Activated B cell treated with CpG ODN at 0.5 μM for 24 hours (primary cell): ENCODE measurements at places on chromosomes 4 and X.

GRCh38 chrX:40449396-40449795 lies 131.4 kb upstream of the ATP6AP2 start:
- H3K36me3 ChIP-seq = no peaks in the 10 kb centered on the region
- H3K4me1 ChIP-seq = no peaks in the 10 kb centered on the region
- H3K27ac ChIP-seq = no peak overlapping the region

DNA sequence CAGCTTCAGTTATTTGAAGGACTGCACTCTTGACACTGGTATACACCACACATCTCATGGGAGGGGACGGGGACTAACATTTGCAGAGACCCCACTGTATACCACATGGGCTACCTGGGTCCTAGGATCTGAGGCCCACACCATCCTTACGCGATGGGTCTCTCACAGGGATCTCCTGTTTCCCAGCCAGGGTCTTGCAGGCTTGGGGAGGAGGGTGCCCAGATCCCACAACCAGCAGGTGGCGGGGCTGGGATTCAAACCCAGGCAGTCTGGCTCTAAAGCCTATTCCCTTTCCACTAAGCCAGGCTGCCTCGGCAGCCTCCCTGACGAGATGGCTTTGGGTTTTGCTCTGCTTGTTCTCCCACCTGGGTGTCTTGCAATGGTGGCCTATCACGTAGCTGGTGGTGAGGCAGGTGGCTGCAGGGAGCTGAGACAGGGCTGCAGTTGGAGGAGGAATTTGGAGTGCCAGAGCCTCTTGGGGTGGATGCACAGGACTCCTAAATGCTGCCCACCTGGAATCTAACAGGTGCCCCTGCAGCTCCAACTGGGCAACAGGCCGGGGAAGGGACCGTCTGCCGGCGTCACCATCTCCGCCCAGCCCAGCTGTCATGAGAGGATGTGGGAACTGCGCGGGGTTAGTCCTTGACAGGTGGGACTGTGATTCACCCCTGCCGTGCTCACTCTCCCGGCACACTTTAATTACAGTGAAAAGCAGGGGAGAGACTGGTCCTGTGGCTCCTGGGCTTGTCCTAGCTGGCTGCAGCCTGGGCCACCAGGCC lies 110.7 kb downstream of the PSAPL1 start:
- no peaks in the 10 kb centered on the region for H3K36me3 ChIP-seq
- no peaks in the 10 kb centered on the region for H3K4me1 ChIP-seq
- H3K27me3 ChIP-seq = peaks cover 2% of the 10 kb centered on the region
- no peak overlapping the region for H3K27ac ChIP-seq

DNA sequence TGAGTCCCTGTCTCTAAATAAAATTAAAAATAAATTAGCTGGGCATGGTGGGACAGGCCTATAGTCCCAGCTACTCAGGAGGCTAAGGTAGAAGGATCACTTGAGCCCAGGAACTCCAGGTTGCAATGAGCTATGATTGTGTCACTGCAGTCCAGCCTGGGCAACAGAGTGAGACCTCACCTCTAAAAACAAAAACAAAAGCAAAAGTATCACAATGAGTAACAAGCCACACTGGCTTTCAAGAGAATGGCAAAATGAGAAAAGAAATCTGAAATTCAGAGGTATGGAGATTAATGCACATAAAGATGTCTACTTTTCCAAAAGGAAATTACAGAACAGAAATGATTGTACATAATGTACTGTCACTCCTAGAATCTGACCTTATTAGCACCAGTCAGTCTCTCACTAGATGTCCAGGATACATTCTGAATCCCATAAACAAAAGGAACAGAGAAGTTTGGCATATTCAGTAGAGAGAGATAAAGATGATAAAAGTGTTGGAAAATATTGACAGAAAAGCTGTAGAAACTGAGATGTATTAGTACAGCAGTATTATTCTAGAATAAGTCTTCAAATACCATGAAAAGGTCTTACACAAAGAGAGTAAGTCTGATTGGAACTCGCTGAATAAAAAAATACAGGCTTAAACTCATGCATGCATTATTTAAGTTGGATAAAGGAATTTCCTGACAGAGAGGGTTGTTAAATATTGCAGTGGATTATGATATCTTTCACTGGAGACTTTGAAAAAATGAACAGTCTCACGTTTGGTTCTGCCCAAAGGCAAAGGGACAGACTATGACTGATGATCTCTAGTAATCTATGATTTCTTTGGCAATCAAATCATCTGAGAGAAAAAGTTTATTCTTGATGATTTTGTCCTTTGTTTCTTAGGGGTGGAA lies 102.5 kb downstream of the SH3RF1 start:
- H3K4me3 ChIP-seq = no peak overlapping the region
- H3K36me3 ChIP-seq = no peaks in the 10 kb centered on the region
- no peaks in the 10 kb centered on the region for H3K27me3 ChIP-seq
- no peak for DNase-seq

DNA sequence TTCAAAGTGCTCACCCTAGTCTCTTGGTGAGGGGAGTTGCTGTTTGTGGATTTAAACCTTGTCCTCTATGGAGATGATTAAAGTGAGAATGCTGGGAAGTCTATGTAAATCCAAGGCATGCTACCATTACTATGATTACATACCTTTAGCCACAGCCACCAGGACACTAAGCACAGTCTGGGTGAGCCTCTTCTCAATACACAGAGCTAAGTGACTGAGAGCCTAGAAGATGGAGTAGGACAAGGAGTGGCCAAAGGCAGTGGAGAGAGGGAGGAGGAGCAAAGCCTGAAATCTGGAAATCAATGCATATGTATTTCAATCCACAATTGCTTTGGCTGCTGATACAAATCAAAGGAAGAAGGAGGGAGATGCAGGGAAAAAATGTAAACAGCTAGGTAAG lies 12.7 kb upstream of the TSPAN5 start:
- DNase-seq = no peak
- H3K4me1 ChIP-seq = peaks cover 6% of the 10 kb centered on the region
- no peaks in the 10 kb centered on the region for H3K36me3 ChIP-seq

DNA sequence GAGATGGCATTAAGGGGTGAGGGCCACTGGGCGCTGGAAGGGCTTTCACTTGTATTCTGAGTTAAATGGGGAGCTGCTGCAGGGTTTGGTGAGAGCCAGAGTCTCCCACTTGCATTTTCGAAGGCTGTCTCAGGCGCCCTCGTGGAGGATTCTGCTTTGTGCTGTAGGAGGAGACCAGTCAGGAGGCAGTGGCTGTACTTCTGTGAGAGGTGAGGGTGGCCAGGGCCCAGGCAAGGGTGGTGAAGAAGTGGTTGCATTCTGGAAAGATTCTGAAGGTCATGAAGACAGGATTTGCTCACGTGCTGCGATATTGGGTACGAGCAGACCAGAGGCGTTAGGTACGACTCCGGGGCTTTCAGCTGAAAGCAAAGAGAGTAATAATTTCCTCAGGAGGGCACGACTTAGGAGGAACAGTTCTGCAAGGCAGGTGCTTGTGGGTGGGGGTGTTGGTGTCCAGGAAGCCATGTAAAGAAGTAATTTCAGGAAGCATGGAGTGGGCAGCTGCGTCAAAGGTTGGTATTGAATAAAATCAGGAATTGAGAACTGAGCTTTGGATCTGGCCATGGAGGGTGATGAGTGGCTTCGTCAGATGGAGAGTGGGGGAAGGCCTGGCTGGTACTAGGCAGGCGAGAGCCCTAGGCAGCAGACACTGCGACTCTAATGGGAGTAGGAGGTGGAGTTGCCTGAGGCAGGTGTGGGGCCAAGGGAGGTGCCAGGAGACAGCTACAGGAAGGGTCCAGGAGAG lies 18.2 kb downstream of the PIGG start:
- no peak overlapping the region for H3K4me3 ChIP-seq
- no peak for DNase-seq
- no peaks in the 10 kb centered on the region for H3K27me3 ChIP-seq
- H3K27ac ChIP-seq = no peak overlapping the region
- no peaks in the 10 kb centered on the region for H3K4me1 ChIP-seq

GRCh38 chr4:183399126-183399522 lies 45.3 kb upstream of the CDKN2AIP start:
- H3K27me3 ChIP-seq = peaks cover 7% of the 10 kb centered on the region
- peaks cover 25% of the 10 kb centered on the region for H3K4me1 ChIP-seq

- DNase-seq = no peak
- no peak overlapping the region for H3K4me3 ChIP-seq
- H3K4me1 ChIP-seq = no peaks in the 10 kb centered on the region
Measured at GRCh38 chr4:35690271-35690670, 554.0 kb downstream of the ARAP2 start.

DNA sequence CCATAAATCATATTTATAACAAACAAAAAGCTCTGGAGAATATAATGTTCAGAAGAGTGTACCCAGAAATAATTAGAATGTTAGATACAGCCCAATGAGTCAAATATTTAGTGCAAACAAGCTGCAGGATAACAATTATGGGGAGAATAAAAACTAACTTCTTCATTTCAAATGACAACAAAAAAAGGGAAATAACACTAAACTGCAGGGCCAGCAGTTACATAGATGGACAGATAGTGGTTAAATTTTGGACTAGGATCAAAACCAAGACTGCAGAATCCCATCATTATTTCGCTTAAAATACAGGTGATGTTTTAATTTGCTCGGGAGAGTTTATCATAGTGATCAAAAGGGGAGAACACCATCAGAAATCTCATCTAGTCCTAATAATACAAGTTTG lies 617 bp upstream of the GPR34 start:
- H3K27me3 ChIP-seq = no peaks in the 10 kb centered on the region
- H3K27ac ChIP-seq = no peak overlapping the region
- H3K4me3 ChIP-seq = no peak overlapping the region
- DNase-seq = no peak

DNA sequence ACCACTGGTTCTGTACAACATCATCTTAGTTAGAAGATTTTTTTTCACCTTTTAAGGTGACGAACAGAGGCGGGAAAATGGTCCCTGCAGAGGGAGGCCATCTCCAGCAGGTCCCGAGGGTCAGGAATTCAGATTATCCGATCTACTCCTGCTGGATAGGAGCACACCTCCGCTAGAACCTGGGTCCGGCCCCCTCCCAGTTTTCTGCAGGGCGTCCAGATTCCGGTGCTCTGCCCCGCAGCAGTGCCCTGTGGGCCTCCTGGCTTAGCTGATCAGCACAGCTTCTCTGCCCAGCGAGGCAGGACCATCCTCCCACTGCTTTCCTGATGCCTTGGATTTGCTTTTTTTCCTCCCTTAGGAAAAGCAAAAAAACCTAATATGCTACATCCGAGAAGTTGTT lies 2.3 kb downstream of the TBL1X start:
- peaks cover 18% of the 10 kb centered on the region for H3K36me3 ChIP-seq
- peaks cover 45% of the 10 kb centered on the region for H3K4me1 ChIP-seq
- no peaks in the 10 kb centered on the region for H3K27me3 ChIP-seq
- H3K4me3 ChIP-seq = no peak overlapping the region

DNA sequence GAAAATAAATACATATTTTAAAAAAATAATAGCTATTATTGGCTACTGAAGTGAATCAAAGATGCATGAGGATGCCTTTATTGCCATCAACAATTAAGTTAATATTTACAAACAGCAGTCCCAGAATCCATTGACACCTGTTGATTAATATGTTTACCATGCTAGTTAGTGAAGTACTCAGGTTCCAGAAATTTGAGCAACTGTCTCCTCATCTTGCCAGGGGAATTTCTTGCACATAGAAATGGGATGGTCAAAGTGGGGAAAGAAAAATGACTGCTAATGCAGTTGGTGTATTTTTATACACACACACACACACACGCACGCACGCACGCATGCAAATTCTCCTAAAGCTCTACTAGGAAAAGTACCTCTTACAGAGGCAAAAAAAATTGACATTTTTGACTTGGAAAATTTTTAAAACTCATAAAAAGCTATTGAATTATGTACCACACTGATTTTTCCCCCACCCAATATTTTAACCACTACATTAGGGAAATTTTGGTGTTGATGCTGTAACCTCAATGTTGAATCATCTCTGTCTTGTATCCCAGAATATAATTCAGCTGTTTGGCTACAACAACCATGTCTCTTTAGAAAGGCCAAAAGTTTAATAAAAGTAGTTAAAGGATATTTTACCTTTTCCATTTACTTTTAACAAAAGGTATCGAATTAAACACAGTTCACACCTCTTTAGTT lies 105.3 kb upstream of the TMEM150C start:
- H3K4me1 ChIP-seq = no peaks in the 10 kb centered on the region
- no peak overlapping the region for H3K27ac ChIP-seq
- no peak for DNase-seq
- H3K36me3 ChIP-seq = no peaks in the 10 kb centered on the region
- H3K4me3 ChIP-seq = no peak overlapping the region

DNA sequence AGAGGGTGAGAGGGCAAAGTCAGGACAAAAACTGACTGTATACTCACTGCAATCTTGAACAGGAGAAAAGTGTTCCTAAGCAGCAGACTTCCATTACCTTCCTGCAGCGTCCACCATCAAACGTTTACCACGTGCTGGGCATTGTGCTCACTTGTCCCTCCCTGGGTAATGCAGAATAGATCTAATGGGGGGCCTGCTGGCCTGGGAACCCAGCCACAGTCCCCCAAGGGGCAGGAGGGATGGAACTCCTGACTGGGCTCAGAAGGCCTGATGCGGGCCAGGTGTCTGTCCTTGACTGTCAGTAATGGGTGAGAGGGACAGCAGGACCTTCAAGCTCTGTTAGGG lies 37.6 kb upstream of the FAM156A start:
- H3K4me3 ChIP-seq = peak overlapping the region; percentile 97
- peaks cover 20% of the 10 kb centered on the region for H3K4me1 ChIP-seq
- peak overlapping the region; percentile 99 for H3K27ac ChIP-seq
- H3K36me3 ChIP-seq = peaks cover 3% of the 10 kb centered on the region
- H3K27me3 ChIP-seq = no peaks in the 10 kb centered on the region

DNA sequence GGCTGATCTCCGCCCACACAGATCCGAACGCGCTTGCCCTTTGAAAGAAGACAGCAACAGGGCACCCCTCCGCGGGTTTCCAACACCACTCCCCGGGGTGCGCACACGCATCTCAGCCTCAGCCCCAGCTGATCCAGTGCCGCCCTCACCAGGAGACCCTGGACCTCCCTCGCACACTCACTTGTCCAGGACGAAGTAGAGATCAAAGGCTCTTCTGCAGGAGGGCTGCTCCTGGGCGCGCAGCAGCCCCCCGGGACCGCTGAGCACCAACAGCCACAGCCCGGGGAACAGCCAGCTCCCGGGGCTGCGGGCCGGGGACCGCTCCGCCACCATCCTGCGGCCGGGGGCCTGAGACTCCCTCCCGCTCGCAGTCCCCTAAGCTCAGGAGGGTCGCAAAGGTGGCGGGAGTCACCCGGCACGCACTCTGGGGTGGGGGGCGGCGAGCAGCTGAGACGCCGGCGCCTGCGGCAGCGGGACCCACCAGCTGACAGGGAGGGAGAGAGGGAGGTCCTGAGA lies 743 bp downstream of the ANTXR2 start:
- peaks cover 29% of the 10 kb centered on the region for H3K36me3 ChIP-seq
- peak; percentile 62 for DNase-seq
- H3K27me3 ChIP-seq = no peaks in the 10 kb centered on the region
- H3K4me1 ChIP-seq = peaks cover 52% of the 10 kb centered on the region

DNA sequence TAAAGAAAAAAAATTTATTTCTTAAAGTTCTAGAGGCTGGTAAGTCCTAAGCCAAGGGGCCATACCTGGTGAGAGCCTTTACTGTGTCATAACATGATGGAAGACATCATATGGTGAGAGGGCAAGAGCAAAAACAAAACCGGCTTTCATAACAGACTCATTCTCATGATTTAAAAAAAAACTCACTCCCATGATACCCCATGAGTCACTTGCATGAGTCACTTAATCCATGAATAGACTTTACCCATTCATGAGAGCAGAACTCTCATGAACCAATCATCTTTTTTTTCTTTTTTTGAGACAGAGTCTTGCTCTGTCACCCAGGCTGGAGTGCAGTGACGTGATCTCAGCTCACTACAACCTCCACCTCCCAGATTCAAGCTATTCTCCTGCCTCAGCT lies 369.7 kb upstream of the DIAPH2 start:
- no peak overlapping the region for H3K27ac ChIP-seq
- no peak for DNase-seq
- no peaks in the 10 kb centered on the region for H3K27me3 ChIP-seq
- H3K4me1 ChIP-seq = no peaks in the 10 kb centered on the region

GRCh38 chr4:102560571-102561341 lies 59.6 kb downstream of the NFKB1 start:
- no peak for DNase-seq
- no peaks in the 10 kb centered on the region for H3K27me3 ChIP-seq
- peak overlapping the region; percentile 90 for H3K27ac ChIP-seq
- H3K36me3 ChIP-seq = peaks cover 67% of the 10 kb centered on the region
